ENCODE measurements at places on chromosomes 4 and X.

GRCh38 chr4:88137112-88137511 is 21.3 kb downstream of the ABCG2 start:
- H3K27me3 ChIP-seq: no peaks in the 10 kb centered on the region
- no peak for DNase-seq
- no peak overlapping the region for H3K27ac ChIP-seq
- H3K4me1 ChIP-seq: no peaks in the 10 kb centered on the region
- no peaks in the 10 kb centered on the region for H3K36me3 ChIP-seq

DNA sequence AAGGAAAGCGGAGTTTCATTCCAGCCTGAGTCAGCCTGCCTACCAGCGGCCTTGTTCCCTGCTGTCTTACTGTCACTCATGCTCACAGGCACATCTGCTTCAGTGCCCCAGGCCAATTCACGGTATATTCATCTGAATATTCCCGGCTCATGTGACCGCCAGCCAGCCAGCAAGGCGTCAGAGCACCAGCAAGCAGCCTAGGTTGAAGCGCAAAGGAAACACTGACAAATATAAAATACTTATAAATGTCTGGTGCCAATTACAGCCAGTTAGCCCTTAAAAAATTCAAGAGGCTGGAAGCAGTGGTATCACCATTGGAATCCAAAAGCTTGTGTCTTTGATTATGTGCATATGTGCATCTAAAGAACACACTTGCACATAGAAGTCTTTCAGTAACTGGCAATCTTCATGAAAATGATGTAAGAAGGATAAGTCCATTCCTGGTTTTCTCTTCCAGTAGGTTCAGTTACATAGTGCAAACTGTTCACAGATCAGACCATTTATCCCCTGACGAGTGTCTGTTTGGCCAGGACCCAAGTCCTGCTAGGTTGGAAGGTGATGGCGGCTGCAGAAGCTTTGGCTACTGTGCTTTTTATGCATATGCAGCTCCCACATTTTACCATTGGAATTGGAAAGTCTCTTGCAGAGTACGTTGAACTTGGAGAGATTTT is 61.3 kb downstream of the LUZP4 start:
- no peak overlapping the region for H3K4me3 ChIP-seq
- no peaks in the 10 kb centered on the region for H3K36me3 ChIP-seq
- no peaks in the 10 kb centered on the region for H3K4me1 ChIP-seq
- no peaks in the 10 kb centered on the region for H3K27me3 ChIP-seq
- no peak overlapping the region for H3K27ac ChIP-seq

DNA sequence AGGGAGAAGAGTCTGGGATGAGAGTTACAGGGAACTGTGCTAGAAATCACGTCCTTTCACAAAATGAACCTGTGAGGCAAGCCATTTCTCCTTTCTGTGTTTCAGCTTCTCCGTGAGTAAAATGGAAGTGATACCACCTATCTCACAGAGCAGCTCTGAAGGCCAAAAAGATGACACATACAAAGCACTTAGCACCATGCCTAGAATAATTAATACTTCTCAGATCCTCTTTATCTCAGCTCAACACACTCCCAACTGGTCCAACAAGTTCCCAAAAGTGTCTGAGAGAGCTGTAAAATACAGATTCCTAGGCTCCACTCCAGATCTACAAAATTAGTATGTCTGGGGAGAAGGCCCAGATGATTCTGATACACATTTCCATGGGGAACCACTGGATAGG is 38.3 kb downstream of the LHFPL1 start:
- H3K4me3 ChIP-seq: no peak overlapping the region
- H3K27me3 ChIP-seq: no peaks in the 10 kb centered on the region
- H3K27ac ChIP-seq: no peak overlapping the region
- no peak for DNase-seq

DNA sequence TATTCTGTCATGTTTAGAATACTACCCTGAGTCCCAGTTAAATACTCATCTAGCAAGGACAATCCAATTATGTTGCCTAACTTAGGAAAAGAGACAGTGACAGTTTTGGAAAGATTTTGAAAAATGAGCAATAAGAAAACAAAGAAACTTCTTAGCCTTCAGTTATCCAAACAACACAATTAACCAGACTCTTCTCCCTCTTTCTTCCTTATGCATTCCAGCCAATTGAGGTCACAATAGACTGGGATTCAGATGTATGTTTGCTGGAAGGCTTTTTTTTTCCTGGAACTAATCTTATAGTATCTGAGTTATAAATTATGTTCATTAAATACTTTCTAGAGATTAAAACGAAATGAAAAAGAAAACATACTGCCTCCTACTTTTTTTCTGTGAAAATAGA is 109.6 kb downstream of the GUCY2F start:
- H3K4me1 ChIP-seq: no peaks in the 10 kb centered on the region
- no peak overlapping the region for H3K27ac ChIP-seq
- H3K4me3 ChIP-seq: no peak overlapping the region
- DNase-seq: no peak
- no peaks in the 10 kb centered on the region for H3K36me3 ChIP-seq
- H3K27me3 ChIP-seq: no peaks in the 10 kb centered on the region

- H3K4me1 ChIP-seq: no peaks in the 10 kb centered on the region
- no peaks in the 10 kb centered on the region for H3K27me3 ChIP-seq
- no peak overlapping the region for H3K27ac ChIP-seq
- peak; percentile 16 for DNase-seq
- no peaks in the 10 kb centered on the region for H3K36me3 ChIP-seq
Observed at GRCh38 chr4:89158884-89159503, 47.7 kb downstream of the TIGD2 start.

GRCh38 chr4:53688186-53688790 is 97.0 kb upstream of the LNX1 start:
- no peaks in the 10 kb centered on the region for H3K27me3 ChIP-seq
- no peak overlapping the region for H3K4me3 ChIP-seq
- H3K4me1 ChIP-seq: no peaks in the 10 kb centered on the region
- no peaks in the 10 kb centered on the region for H3K36me3 ChIP-seq
- no peak overlapping the region for H3K27ac ChIP-seq

DNA sequence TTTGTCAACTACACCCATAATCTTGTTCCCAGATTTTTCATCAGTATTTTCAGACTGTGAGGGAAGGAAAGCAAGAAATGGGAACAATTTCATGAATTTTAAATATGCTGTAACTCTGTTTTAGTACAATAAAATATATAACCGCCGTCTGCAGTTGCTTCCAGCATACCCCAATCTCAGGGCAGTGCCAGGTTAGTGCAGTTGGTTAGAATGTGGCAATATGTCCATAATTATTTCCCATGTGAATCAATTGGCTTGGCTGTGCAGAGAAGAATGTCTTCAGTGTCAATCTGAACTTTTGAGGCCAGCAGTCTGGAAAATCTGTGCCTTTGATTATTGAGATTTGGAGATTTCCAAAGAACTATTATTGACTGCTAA is 5.0 kb upstream of the MMAA start:
- peaks cover 8% of the 10 kb centered on the region for H3K4me1 ChIP-seq
- H3K36me3 ChIP-seq: no peaks in the 10 kb centered on the region
- no peaks in the 10 kb centered on the region for H3K27me3 ChIP-seq
- DNase-seq: no peak

- H3K36me3 ChIP-seq: no peaks in the 10 kb centered on the region
- DNase-seq: no peak
- no peaks in the 10 kb centered on the region for H3K27me3 ChIP-seq
- H3K27ac ChIP-seq: no peak overlapping the region
Observed at GRCh38 chr4:172348426-172348825, 535.2 kb downstream of the GALNTL6 start.

DNA sequence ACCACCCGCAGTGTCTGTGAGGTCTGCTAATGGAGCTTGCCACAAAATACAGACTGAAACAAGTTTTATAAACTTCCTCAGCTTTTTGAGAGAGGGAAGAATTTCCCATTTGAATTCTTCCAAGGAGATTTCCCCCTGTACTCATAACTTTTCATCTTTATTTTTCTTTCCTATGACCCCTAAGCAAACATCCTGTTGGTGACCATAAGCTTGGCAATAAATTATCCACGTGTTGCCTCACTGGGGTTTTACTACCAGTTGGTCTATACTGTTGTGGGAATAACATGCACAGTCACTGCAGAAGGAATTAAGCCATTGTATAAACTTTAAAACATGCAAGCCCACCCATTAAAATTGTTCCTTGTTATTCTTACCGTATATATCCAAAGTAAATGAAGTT is 86.2 kb downstream of the SLC39A8 start:
- no peak for DNase-seq
- H3K4me3 ChIP-seq: no peak overlapping the region
- no peaks in the 10 kb centered on the region for H3K4me1 ChIP-seq
- no peaks in the 10 kb centered on the region for H3K27me3 ChIP-seq

GRCh38 chr4:26257850-26258249 is 63.0 kb upstream of the RBPJ start:
- no peak overlapping the region for H3K27ac ChIP-seq
- no peak overlapping the region for H3K4me3 ChIP-seq
- no peak for DNase-seq
- H3K36me3 ChIP-seq: no peaks in the 10 kb centered on the region

- H3K4me1 ChIP-seq: no peaks in the 10 kb centered on the region
- DNase-seq: no peak
Observed at GRCh38 chr4:86640469-86640868, 46.4 kb downstream of the PTPN13 start.

GRCh38 chr4:69066945-69067344 is 29.3 kb upstream of the UGT2B7 start:
- no peak overlapping the region for H3K4me3 ChIP-seq

DNA sequence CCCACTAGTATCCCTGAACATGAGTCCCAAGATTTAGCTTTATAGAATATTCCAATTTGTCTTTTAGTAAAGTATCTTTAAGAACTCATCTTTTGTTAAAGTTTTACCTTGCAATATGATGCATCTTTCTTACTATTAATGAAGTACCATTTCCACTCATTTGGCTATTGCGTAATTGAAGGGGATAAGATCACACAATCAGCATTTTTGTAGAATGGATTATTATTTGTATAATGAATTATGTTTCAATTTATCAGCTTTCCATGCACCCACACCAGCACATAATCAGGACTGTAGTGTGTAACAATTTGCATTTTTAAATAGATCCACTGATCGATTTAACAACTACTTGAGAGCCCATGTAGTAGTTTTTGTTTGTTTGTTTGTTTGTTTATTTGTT is 1364.9 kb upstream of the IGFBP7 start:
- no peak overlapping the region for H3K4me3 ChIP-seq
- no peak for DNase-seq
- H3K4me1 ChIP-seq: no peaks in the 10 kb centered on the region

DNA sequence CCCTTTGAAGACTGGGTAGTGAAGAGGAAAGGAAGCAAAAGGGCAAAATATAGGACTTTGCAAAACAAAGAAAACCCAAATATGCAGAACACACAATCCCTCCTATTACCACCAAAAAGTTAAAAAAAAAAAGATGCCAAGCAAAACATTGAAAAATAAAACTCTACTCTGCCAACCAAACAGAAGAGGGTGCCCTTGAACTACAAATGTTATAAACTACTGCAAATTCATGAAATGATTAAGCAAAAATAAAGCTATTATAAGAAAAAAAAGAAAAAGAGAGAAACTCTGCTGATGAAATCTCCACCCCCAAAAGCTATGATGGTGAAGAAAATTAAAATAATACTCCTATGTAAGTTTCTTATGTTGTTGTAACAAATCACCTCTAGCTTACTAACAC is 168.5 kb upstream of the STK26 start:
- H3K27ac ChIP-seq: no peak overlapping the region
- DNase-seq: no peak
- H3K4me3 ChIP-seq: no peak overlapping the region
- H3K36me3 ChIP-seq: no peaks in the 10 kb centered on the region
- H3K4me1 ChIP-seq: no peaks in the 10 kb centered on the region

DNA sequence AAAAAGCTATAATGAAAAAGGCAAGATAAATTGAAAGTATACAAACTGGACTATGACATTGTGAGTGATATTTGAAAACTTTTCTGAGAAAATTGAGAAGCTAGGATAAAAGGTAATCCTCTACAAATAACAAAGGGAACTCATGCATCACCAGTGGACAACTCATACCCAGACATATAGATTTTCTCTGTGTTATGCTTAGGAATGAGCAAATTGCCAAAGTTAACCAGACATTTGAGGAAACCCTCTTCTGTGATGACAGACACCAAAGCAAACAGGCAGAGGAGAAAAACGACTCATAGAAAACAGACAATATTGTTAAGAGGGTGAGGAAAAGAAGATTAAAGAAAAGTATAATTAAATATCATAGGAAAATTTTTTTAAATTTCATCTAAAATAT is 186.5 kb downstream of the MAB21L2 start:
- H3K4me1 ChIP-seq: no peaks in the 10 kb centered on the region
- H3K27ac ChIP-seq: no peak overlapping the region
- no peak for DNase-seq
- H3K4me3 ChIP-seq: no peak overlapping the region
- H3K27me3 ChIP-seq: no peaks in the 10 kb centered on the region

DNA sequence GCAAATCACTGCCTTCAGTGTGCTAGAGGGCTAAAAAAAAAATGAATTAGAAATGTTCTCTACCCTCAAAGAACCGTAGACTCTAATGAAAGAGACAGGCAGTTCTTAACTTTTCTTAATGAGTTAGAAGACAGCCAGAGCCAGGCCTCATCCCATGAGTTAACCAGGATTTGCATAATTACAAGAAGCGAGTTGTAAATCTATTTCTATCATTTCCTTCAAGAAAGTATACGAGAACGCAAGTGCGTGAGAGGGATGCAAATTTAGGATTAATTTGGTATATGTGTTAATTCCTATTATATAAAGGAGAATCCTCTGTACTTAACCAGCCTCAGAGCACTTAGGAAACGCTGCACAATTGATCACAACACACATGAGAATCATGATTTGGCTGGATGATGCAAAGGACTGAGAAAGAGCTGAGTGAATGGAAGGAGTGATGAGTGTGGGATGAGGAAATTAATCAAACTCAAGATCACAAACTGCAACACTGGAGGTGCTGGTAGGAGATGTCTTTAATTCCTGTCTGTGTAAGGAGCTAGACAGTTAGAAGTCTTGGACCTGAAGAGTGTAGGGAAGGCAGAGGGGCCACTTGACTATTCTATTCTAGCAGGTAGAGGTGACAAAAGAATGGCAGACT is 157.2 kb downstream of the ATP10D start:
- H3K27me3 ChIP-seq: no peaks in the 10 kb centered on the region
- no peak for DNase-seq
- no peaks in the 10 kb centered on the region for H3K36me3 ChIP-seq
- no peak overlapping the region for H3K4me3 ChIP-seq

DNA sequence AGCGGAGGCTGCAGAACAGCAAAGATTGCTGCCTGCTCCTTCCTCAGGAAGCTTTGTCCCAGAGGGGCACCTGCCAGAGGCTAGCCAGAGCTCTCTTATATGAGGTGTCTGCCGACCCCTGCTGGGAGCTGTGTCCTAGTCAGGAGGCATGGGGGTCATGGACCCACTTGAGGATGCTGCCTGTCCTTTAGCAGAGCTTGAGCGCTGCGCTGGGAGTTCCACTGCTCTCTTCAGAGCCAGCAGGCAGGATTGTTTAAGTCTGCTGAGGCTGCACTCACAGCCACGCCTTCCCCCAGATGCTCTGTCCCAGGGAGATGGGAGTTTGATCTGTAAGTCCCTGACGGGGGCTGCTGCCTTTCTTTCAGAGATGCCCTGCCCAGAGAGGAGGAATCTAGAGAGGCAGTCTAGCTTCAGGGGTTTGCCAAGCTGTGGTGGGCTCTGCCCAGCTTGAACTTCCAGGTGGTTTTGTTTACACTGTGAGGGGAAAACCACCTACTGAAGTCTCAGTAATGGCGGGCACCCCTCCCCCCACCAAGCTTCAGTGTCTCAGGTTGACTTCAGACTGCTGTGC is 10.9 kb downstream of the DCK start:
- no peaks in the 10 kb centered on the region for H3K27me3 ChIP-seq
- H3K27ac ChIP-seq: no peak overlapping the region
- H3K4me3 ChIP-seq: peak overlapping the region; percentile 44
- peaks cover 37% of the 10 kb centered on the region for H3K4me1 ChIP-seq
- peak; percentile 50 for DNase-seq

Data from CD8-positive, alpha-beta memory T cell (primary cell).